SK-N-DZ (cell line): ENCODE measurements at places on chromosomes 1 and 21.
A peak's percentile ranks its signal among the peaks of the same experiment; 100 is the strongest.

GRCh38 chr1:239260842-239261241 is 125.5 kb upstream of the CHRM3 start:
- no peak for DNase-seq

- DNase-seq, result peak; percentile 27
These were observed 1.5 kb upstream of the PRDX6 start for GRCh38 chr1:173475564-173476196.

DNA sequence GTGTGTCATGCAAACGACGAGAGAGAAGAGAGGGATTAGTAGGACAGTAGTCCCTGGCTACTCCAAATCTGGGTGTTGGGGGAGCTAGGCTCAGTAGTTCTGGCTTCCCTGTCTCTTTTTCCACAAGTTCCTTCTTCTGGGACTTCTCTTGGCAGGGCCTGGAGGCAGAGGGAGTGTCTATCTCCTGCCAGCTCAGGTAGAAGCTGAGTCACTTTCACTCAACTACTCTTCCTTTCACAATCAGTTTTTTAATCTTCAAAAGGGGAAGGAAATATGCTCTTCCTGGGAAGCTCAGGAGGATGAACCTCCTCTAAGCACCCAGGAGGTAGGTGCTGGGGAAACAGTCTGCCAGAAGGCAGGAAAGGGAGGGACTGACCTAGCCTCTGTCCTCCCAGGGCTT is 35.2 kb upstream of the MAGOH start:
- no peak for DNase-seq

- peak; percentile 21 for DNase-seq
These were observed 28.9 kb upstream of the EFCAB14 start for GRCh38 chr1:46747683-46748288.

DNA sequence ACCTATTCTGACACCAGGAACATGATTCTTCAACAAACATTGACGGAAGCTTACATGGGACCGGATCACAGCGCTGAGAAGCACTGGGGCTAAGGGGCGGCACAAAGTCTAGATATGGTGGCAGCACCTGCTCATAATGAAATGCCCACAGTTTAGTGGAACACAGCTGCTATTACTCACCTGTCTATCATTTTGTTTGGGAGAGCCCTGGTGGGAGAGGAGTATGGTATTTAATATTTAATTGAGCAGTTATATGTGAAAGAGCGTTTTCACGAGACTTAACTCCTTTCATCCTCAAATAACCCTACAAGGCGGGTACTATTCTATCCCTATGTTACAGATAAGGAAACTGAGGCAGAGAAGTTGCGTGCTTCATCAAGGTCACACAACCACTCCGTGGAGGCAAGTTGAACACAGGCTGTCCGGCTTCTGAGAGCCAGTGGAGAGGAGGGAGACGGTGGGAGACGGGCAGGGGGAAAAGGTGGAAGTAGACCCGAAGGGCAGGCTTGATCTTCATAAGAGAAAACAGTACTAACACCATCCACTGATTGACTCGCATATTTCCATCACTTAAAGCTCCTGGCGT is 790 bp upstream of the TSNAX start:
- DNase-seq, result no peak

DNA sequence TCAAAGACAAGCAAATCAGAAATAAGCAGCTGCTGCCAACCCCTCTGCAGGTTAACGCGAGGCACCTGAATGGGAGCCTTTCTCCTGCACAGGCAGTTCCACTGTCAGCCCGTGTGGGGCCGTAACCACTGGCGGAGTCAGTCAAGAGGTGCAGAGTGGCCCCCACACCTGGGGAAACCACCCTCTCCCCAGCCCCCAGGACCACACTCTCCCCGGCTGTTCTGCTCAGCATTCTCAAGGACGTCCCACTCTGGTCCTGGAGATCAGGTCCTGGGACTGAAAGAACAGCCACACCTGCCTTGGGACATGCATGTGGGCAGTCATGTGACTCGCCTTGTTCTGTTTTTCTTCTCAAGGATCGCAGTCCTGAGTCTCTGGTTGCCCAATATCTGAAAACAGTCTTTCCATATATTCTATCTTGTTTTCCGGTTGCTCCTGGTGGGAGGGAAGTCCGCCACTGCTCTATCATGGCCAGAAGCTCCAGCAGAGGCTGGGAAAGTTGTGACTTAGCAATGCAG is 252.5 kb downstream of the PTPRU start:
- no peak for DNase-seq

DNA sequence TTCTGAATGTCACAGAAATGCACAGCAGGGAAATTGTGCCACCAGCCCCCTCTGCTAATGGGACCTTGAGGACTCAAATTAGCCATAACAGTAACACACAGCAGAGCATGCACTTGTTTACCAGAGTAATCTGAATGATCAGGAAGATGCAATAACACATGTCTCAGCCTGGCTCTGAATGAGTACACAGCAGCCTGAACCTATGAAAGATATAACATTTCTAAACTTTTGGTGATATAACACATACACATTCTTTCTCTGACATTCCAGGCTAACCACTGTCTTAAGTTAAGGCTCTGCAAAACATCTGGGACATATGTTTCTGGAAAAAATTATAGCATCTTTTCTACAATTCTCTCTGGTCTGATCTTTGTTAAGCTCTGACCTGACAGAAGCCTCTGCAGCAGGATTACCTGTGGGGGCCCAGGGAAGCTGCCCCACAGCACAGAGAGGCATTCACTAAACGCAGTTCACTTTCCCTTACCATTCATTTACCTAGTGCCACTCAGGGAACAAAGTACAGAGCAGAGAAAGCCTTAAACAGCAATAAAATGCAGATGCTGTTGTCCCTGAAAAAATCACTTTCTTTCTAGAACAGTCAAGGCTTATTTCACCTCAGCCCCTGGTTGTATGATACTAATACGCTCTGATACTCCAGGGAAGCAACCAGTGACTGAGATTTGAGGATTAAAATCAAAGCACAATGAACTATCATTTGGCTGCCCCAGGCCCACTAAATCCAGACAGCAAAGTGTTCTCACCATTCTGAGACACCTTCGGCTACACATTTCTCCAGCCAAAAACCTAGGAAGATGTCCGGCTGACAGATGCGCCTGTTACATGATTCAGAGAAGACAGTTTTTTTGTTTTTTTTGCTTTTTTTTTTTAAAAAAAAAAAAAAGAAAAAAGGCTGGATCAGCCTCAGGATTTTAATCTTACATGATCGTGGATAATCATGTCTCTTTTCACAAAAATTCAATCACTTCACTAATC is 54.0 kb upstream of the CNN3 start:
- DNase-seq, result peak; percentile 17

DNA sequence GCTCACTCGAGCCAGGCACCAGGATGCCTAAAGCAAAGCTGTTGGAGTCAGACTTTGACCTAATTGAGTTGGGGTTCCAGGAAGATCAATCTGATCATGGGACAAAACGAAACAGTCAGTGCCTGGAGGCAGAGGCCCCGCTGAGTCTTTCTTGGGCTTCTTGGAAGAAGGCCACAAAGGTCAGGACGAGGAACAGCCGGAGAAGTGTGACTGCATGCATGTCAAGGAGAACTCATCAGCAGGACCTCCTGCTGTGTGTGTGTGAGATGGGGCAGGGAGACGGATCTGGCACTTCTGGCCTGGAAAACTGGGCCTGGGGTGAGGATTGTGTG is 190.8 kb downstream of the CAMTA1 start:
- peak; percentile 29 for DNase-seq

DNA sequence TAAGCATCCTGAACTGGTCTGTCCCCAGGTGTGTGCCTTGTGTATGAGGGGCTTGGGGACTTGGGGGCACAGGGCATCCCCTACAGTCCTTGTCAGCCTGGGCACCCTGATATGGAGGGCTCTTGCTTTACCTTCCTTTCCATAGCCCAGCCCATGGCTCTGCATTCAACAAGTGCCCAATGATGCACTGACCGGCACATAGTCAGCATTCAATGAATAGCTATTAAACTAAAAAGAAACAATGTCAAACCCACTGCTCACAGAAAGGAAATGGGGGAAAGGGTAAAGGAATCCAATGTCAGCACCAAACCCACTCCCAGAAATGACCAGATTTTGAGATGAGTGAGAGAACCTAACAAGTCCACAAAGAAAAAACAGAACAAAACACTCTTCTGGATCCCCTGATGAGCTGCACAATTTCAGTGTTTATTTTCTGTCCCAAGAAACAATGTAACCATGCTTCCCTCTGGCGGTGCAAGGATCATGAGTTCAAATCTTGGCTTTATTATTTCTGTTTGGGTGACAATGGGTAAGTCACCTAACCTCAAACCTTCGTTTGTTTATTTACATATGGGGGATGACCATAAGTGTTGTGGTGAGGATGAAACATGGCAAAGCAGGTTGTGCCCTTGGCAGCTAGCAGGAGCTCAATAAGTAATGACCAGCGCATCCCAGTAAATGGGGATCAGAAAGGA is 22.0 kb downstream of the SYT6 start:
- no peak for DNase-seq

GRCh38 chr1:172352435-172352834 is 68.0 kb upstream of the C1orf105 start:
- no peak for DNase-seq

- DNase-seq, result no peak
These were observed 92.5 kb downstream of the SDCCAG8 start for GRCh38 chr1:243348331-243348730.

GRCh38 chr1:64519901-64520300 is 50.0 kb downstream of the CACHD1 start:
- no peak for DNase-seq

- no peak for DNase-seq
These were observed 104.1 kb downstream of the CNIH3 start for GRCh38 chr1:224720216-224720615.

GRCh38 chr1:41455479-41456332 is 28.8 kb downstream of the EDN2 start:
- DNase-seq, result no peak

DNA sequence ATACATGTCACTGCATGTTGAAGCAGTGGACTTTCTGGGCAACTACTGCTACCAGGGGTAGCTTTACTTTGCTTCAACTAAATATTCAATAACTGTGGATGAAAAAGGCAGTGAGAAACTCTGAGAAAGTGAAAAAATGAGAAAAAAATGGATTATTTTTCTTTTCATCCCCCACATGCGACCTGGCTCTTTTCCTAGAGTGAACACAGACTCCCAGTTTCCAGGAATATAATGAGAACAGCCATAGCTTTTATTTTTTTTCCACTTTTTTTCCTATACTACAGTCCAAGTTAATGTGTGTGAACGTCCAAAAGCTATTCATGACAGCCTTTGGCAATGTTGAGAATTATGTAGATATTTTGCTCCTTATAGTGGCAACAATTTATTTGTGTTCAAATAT is 230.4 kb downstream of the DNM3 start:
- DNase-seq, result no peak

- DNase-seq, result no peak
These were observed 58.0 kb downstream of the CLIC4 start for GRCh38 chr1:24803220-24803619.

GRCh38 chr21:37380349-37381323 is 14.1 kb downstream of the DYRK1A start:
- no peak for DNase-seq

GRCh38 chr21:42404539-42404938 is 837 bp downstream of the UBASH3A start:
- DNase-seq, result no peak
